ENCODE measurements at places on chromosomes 5 and 9.

DNA sequence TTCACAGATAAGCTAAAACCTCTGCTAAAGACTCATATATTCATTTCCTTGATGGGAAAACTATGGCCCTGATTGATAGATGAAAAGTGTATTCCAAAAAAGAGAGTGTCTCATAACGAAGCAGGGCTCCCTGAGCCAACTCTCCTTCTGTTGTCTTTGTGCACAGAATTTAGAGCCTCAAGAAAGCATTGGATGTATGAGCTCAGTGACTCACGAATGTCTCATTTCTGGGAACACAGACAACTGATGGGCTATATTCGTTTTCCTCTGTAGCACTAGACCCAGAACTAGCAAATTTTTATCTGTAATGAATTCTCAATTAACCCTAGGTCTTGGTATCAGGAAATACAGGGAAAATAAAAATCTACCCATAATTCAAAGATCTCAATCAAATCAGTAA, 88.4 kb downstream of the LMNB1 start:
- DNase-seq, result peak; percentile 90

GRCh38 chr9:28086881-28087280, 513.6 kb upstream of the C9orf72 start:
- DNase-seq, result no peak

DNA sequence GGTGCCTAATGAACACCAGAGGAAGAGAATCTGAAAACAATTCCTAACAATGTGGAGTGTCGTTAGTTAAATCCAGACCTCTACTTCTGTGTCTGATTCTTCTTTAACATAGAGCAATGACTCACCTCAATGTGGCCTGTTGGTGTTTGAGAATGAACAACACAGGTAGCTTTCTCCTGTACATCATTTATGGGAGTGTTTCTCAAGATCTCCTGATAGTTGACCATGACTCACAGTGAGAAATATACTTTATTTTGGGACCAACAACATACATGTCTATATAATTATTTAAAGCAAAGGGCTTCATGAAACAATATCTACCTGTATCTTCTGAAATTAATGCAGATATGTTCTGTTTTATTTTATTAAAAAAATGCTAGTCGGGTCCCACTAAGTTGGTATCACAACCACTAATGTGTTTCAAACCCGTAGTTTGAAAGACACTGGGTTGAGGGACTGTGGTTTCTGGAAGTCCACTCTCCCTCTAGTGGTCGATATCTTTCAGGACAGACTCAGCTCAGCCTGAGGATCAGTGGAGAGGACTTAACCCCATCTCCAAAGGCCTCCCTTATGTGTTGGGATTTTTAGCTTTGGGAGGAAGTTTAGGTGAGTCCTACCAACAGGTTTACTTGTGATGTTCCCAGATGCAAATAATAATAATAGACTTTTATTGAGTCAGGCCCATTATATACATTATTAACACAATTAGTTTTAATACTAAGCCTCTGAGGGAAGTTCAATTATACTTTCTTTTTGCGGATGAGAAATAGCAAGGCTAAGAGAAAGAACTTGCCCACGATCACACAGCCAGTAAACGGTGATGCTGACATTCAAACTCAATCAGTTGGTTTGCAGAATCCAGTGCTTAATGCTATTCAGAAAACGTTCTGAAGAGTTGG, 70.0 kb upstream of the KLF9 start:
- DNase-seq, result peak; percentile 93

DNA sequence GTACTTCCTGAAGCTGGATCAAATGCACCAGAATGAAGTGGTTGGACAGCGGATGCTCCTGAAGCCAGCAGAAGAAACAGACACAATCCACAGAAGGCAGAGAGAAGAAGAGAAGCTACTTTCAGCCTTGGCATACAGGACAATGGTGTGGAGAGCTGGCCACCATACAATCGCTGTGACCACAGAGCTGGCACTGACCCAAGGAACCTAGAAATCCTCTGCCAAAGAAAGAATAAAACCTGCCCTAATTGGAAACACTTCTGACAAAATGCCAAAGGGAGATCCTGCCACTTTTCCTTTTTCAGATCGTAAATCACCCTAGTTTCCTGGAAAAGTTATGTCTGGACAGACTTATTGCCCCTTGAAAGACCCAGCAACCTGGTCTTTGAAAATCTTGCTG, 77.8 kb downstream of the BAAT start:
- no peak for DNase-seq

- no peak for DNase-seq
These were observed 42.7 kb upstream of the NCS1 start for GRCh38 chr9:130129432-130130061.

- no peak for DNase-seq
These were observed 36.1 kb upstream of the SPDL1 start for GRCh38 chr5:169547508-169547907.

DNA sequence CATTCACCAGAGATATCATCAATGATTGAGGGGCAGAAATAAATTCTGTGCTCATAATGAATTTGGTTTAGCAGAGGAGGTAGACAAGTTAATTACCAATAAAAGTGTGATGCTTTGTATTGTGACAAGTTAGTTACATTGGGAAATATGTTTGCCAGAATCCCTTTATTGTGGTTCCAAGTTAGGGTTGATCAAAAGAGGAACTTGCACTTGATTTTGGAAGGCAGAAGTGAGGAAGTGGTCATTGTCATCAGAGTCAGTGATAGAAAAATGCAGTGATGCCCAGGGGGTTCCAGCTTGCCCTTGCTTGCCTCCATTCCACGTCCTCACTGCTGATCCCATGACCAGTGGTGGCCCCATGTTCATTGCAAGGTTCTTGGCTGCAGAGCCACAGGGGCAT, 69.7 kb downstream of the SVEP1 start:
- no peak for DNase-seq

DNA sequence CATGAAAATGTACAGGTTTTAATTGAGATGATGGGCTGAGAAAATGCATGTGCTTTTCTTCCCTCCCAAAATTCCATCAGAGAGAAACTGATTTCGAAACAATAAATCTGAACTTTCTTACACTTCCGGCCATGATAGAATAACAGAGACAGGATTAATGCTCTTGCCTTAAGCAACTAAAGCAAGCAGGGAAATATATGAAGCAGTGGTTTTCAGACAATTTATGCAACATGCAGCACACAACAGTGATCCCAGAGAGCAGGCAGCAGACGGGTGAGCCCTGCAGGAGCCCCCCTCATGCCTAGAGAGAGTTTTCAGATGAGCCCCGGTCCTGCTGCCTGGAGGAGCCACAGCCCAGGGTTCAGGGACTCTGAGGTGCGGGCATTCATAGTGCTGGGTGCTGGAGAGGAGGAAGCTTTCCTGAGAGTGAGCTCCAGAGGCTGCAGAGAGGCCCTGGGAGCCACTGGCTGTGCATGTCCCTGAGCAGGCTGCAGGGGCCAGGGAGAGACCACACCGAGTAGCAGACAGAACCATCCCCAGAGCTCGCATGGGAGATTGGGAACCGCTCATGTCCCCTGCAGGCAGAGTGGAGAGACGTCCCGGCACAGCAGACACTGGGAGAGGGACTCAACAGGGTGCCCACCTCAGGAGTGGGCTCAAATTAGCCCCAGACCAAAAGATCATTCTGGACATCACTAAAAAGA, 143.5 kb downstream of the OLFM1 start:
- no peak for DNase-seq

DNA sequence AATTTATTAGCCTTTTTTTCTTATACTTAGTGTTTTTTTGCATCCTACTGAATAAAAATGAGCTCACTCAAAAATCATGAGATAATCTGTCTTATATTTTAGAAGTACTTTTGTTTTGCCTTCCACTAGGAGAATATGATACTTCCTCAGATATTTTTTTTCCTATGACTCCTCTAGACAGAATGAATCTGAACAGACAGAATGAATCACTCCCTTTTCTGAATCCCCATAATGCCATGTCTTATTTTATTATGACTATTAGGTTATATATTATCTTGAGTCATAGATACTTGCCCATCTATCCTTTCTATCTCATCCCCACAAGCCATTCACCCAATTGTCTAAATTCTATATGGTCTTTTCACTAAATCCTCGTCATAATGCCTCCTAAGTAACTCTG, 134.6 kb downstream of the BRINP1 start:
- no peak for DNase-seq

DNA sequence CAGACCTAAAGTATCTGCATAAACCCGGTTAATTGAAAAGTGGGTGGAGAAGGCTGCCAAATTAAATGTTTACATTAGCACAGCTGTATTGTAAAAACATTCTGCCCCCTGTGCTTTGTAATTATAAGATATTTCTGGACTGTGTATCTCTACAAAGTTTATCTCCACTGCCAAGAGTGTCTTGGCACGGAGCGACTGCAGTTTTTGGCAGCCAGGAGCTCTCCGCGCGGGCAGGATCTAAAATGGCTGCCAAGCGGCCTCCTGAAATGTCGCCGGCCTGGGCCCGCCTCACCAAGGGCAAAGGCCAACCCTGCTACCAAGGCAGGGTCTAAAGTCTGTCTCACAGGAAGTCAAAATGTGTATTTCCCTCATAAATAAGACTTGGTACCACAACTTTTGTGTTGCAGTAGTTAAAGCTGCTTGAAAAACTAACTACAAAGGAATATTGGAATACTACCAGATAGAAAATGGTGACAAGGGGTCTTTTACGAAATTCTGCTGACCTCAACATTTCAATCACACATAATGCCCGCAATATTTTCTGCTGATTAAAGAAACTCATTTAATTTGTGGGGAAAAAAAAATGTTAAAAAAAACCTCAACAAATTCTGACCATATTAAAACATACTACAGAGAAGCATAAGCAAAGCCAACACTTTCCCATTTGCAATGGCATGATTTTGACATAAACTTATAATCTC, 110.4 kb downstream of the NFIB start:
- peak; percentile 45 for DNase-seq

- DNase-seq, result no peak
These were observed 1.7 kb downstream of the NELFB start for GRCh38 chr9:137256856-137257255.

GRCh38 chr9:14935106-14935751, 25.0 kb upstream of the FREM1 start:
- no peak for DNase-seq

DNA sequence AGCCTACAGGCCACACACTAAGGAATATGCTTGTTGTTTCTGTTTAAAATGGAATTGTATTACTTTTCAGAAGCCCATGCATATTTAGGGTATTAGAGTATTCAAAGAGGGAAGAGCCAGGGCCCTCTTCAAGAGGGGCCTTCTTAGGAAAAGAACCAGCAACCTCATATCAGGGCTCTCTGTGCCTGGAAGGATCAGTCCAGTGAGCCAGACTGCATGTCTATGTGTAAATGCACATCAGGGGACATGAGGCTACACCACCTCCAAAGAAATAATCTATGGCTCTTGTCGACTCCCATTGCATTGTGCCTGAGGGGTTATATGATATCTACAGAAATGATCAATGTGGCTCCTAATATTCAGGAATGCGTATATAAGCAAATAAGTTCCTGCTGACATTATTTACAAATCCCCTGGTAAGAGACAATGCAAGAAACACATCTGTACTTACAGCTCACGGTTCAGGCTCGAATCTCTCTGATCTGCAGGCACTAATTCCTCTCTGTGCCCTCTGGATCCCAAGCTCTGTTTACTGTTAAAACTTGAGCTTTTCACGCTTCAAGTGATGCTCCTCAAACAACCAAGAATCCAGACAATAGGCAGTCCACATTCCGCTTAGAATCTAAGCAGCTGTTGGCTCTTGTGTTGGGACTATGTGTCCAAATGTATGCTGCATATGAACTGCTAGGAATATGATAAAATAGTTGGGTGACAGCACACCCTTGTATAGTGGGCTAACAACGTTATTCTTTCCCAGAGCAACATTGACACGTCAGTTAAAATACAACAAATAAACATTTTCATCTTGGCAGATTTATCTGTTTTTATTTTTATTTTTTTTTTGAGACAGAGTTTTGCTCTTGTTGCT, 150.2 kb upstream of the KLF9 start:
- no peak for DNase-seq

DNA sequence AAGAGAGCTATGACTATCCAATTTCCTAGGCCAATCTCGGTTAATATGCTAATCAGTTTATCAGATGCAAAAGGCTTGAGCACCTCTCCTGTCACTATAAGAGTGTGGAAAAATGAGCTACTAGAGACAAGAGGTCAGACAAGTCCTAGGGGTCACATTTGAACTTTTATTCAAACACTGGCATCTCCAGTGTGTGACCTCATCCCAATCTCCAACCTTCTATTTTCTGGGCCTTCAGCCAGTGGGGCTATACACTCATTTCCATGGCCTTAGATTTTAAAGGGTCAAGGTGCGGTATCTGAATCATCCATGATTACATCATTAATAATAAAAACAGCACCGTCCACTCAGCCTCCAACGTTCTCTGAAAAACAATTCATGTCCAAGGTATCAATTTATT, 139.6 kb upstream of the LRRTM2 start:
- DNase-seq, result peak; percentile 93

DNA sequence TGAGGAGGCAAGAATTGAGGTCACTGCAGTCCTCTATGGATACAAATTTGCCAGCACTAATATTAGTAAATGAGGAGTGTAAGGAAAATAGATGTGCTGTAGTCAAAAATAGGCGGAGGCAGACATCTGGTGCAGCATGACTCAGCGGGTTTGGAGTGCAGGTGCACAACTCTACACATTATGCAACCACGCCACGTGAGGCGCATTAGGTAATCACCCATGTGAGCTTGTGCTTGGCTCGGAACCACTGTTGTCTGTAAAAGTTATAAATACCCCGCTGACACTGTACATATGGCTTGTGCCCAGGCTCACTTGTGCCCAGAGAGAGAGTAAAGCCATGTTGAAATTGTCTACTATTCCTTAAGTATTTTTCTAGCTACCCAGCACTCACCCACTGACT, 623.5 kb upstream of the NUDT12 start:
- peak; percentile 15 for DNase-seq

GRCh38 chr5:137091472-137091871, 407.7 kb downstream of the SPOCK1 start:
- peak; percentile 8 for DNase-seq

DNA sequence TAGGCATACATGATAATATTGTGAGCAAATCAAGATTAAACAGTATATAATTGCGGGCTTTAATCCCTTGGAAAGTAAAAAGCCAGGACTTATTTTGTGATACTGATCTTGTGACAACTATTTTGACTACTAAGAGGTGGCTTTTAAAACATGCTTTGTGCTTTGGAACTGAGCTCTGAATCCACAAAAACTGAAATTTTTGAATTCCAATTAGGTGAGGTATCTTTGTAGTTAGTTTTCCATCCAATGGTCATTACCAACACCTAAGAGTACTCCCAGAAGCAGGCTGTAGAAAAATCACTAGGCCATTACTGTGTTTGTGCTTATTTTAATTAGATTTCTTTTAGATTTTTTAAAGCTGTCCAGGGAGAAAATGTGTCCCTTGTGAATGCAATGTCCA, 559.5 kb upstream of the WWC1 start:
- no peak for DNase-seq

GRCh38 chr5:56637321-56637920, 177.9 kb upstream of the MAP3K1 start:
- DNase-seq, result no peak

GRCh38 chr5:163458778-163459385, 1.0 kb downstream of the NUDCD2 start:
- DNase-seq, result no peak

- DNase-seq, result peak; percentile 72
These were observed 313.5 kb downstream of the PRDM9 start for GRCh38 chr5:23820765-23821471.

GRCh38 chr5:174935854-174936474, 211.6 kb downstream of the MSX2 start:
- DNase-seq, result peak; percentile 62

GRCh38 chr5:30626557-30626956, 566.9 kb upstream of the CDH6 start:
- no peak for DNase-seq

- peak; percentile 70 for DNase-seq
These were observed 106.7 kb downstream of the SMIM15 start for GRCh38 chr5:61055434-61056006.
